T-cell (primary cell): ENCODE measurements at places on chromosomes 4 and X.

DNA sequence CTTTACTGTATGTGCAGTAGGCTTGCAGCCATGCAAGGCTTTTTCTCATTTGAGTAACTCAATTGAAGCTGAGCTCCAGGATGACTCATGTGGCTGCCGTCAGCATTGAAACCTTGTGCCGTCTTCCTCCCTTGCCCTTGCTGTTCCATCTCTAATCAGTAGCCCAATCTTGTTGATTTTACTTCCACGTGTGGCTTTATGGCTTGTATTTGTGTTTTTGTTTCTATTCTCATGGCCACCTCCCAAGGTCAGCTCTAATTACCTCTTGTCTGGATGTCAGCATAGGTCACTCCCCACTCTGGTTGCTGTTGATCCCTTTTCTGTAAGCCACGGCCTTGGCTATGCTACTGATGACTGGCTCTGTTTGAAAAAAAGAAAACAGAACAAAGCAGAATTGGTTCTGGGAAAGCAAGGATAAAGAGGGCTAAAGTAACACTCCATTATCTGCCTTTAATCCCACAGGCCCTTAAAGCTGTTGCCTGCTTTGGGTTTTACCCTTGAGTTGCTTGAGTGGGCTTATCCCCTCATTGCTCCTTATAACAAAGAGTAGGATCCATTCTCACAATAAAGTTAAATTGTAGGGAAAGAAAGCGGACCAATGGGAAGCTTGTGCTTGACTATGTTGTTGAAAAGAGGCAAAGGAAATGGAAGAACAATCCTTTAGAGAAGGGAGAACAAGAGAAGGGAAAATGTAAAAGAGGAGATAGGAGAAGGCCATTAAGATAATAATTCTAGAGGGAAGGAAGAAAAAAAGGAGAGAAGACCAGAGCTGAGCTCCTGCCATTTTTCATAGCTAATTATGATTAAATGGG, 173.9 kb upstream of the PGRMC2 start:
- no peak for DNase-seq
- no peaks in the 10 kb centered on the region for H3K27me3 ChIP-seq
- no peak overlapping the region for H3K27ac ChIP-seq
- H3K4me3 ChIP-seq = no peak overlapping the region
- H3K36me3 ChIP-seq = no peaks in the 10 kb centered on the region

GRCh38 chr4:30721185-30722091, 1.3 kb downstream of the PCDH7 start:
- H3K27me3 ChIP-seq = peaks cover 61% of the 10 kb centered on the region
- peaks cover 8% of the 10 kb centered on the region for H3K4me1 ChIP-seq
- H3K36me3 ChIP-seq = no peaks in the 10 kb centered on the region
- H3K27ac ChIP-seq = no peak overlapping the region
- H3K4me3 ChIP-seq = no peak overlapping the region
- DNase-seq = no peak

DNA sequence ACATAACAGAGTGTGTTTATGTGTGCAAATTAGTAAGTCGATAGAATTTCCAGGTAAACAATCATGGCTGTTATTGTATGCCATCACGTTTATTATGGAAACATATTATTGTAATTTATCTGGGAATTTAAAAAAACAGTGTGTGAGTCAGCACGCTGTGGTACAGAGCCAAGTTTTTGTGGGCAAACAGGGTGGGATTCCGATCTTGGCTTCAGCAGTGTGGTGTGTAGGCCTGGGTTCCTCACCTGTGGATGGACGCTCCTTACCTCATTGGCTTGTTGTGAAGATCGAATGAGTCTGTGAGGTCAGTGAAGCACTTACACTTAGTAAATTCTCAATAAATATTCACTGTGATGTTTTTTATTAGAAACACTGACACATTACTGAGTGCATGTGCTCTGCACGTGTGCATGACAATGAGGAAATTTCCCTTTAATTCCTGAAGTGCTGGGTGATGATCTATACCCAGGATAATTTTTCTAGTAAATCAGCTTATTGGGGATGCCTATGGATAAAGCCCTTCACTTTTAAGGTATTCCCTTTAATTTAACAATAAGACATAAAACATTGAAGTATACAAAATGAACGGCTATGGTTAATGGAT, 36.4 kb downstream of the SLIT2 start:
- no peaks in the 10 kb centered on the region for H3K36me3 ChIP-seq
- no peak overlapping the region for H3K4me3 ChIP-seq
- no peak for DNase-seq
- no peaks in the 10 kb centered on the region for H3K27me3 ChIP-seq
- H3K27ac ChIP-seq = no peak overlapping the region

GRCh38 chr4:56410247-56411062, 23.2 kb upstream of the AASDH start:
- peaks cover 12% of the 10 kb centered on the region for H3K36me3 ChIP-seq
- no peak overlapping the region for H3K4me3 ChIP-seq
- H3K27me3 ChIP-seq = no peaks in the 10 kb centered on the region
- no peak for DNase-seq
- no peak overlapping the region for H3K27ac ChIP-seq

GRCh38 chr4:2794486-2795299, 1.8 kb downstream of the SH3BP2 start:
- DNase-seq = no peak
- H3K4me1 ChIP-seq = peaks cover 29% of the 10 kb centered on the region
- no peaks in the 10 kb centered on the region for H3K27me3 ChIP-seq
- no peak overlapping the region for H3K27ac ChIP-seq

DNA sequence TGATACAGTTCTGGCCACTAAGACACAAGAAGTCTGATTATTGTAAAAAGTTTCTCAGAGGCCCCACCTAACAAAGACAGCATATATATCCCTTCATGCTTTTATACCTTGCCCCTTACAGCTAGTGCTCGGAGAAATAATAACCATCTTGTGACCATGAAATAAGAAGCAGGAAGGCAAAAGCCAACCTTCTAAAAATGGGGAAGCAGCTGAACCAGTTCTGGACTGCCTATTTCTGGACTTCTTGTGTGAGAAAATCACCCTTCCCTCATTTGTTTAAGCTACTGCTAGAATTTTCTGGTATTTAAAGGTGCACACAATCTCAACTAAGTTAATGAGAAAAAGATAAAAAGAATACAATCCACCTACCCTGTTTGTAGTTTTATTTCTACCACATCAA, 87.5 kb downstream of the CNOT6L start:
- H3K4me1 ChIP-seq = peaks cover 4% of the 10 kb centered on the region
- no peaks in the 10 kb centered on the region for H3K27me3 ChIP-seq
- DNase-seq = no peak
- H3K27ac ChIP-seq = no peak overlapping the region

DNA sequence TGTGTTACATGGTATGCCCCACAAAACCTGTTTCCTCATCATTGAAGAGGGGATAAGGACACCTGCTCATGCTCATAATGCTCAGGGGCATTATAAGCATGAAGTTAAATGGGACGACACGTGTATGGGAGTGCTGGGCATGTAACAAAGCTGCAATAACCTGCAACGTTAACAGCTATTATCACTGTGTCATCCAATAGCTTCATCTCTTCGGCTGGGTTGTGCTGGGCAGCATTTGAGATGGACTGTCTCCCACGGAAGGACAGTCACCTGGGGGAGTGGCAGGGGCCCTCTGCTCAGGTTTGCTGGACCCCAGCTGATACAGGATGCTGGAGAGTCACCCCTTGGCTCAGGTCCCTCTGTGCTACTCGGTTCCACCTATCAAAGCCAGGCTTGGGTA, 94.5 kb downstream of the NSUN7 start:
- H3K4me3 ChIP-seq = no peak overlapping the region
- DNase-seq = no peak
- H3K27me3 ChIP-seq = peaks cover 6% of the 10 kb centered on the region
- no peak overlapping the region for H3K27ac ChIP-seq
- H3K36me3 ChIP-seq = no peaks in the 10 kb centered on the region

DNA sequence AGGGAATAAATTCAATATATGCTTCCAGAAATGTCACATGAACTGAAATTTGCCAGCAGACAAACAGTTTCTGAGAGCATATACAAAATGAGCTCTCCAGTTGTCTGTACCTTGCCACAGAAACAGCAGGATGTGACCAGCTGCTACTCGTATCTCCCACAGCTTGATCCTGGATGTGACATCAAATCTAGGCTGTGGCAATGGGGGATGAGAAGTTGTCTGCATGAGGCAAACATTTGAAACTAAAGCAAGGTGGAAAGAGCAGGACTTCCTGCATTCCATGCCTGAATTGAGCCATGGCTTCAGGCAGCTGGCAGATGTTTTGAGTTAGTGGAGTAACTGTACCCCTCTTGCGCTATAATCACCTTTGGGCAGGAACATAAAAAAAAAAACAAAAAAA, 1724.0 kb downstream of the RPA4 start:
- H3K27me3 ChIP-seq = no peaks in the 10 kb centered on the region
- no peak for DNase-seq
- H3K36me3 ChIP-seq = no peaks in the 10 kb centered on the region
- no peaks in the 10 kb centered on the region for H3K4me1 ChIP-seq
- no peak overlapping the region for H3K27ac ChIP-seq

- DNase-seq = no peak
- no peaks in the 10 kb centered on the region for H3K27me3 ChIP-seq
- H3K4me3 ChIP-seq = no peak overlapping the region
- H3K36me3 ChIP-seq = no peaks in the 10 kb centered on the region
- H3K27ac ChIP-seq = no peak overlapping the region
- no peaks in the 10 kb centered on the region for H3K4me1 ChIP-seq
Measured at GRCh38 chr4:43766648-43767047, 682.0 kb downstream of the KCTD8 start.

- peaks cover 20% of the 10 kb centered on the region for H3K4me1 ChIP-seq
- H3K27ac ChIP-seq = no peak overlapping the region
- no peak for DNase-seq
- H3K27me3 ChIP-seq = peaks cover 8% of the 10 kb centered on the region
- no peaks in the 10 kb centered on the region for H3K36me3 ChIP-seq
Measured at GRCh38 chr4:89113415-89113814, 2.1 kb downstream of the TIGD2 start.

DNA sequence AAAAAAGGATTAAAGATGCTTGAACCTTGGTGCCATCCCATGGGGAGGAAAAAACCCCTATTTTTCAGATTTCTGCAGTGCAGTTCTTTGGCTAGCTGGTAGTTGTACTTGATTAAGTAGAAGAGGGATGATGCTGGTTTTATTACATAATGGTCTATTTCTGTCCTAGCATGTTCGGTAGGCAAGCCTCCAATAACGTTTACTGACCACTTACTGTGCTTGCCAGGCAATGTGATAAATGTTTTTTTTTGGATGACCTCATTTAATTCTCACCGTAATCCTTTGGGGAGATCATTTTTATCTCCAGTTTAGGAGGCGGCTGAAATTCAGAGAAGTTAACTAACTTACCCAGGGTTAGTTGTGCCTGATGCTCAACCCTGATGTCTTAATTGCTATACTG, 92.1 kb upstream of the RPA4 start:
- DNase-seq = no peak
- H3K27me3 ChIP-seq = no peaks in the 10 kb centered on the region
- H3K4me3 ChIP-seq = no peak overlapping the region
- no peaks in the 10 kb centered on the region for H3K4me1 ChIP-seq

GRCh38 chr4:176837169-176837895, 44.6 kb upstream of the VEGFC start:
- H3K4me1 ChIP-seq = no peaks in the 10 kb centered on the region
- H3K4me3 ChIP-seq = no peak overlapping the region
- DNase-seq = no peak
- no peaks in the 10 kb centered on the region for H3K36me3 ChIP-seq
- no peaks in the 10 kb centered on the region for H3K27me3 ChIP-seq

- no peak for DNase-seq
- no peaks in the 10 kb centered on the region for H3K4me1 ChIP-seq
- H3K27me3 ChIP-seq = no peaks in the 10 kb centered on the region
Measured at GRCh38 chrX:18410038-18410437, 15.4 kb upstream of the CDKL5 start.

- H3K27ac ChIP-seq = no peak overlapping the region
- no peak overlapping the region for H3K4me3 ChIP-seq
- H3K4me1 ChIP-seq = no peaks in the 10 kb centered on the region
- H3K36me3 ChIP-seq = peaks cover 7% of the 10 kb centered on the region
- no peak for DNase-seq
Measured at GRCh38 chr4:26687728-26688127, 103.8 kb downstream of the TBC1D19 start.

DNA sequence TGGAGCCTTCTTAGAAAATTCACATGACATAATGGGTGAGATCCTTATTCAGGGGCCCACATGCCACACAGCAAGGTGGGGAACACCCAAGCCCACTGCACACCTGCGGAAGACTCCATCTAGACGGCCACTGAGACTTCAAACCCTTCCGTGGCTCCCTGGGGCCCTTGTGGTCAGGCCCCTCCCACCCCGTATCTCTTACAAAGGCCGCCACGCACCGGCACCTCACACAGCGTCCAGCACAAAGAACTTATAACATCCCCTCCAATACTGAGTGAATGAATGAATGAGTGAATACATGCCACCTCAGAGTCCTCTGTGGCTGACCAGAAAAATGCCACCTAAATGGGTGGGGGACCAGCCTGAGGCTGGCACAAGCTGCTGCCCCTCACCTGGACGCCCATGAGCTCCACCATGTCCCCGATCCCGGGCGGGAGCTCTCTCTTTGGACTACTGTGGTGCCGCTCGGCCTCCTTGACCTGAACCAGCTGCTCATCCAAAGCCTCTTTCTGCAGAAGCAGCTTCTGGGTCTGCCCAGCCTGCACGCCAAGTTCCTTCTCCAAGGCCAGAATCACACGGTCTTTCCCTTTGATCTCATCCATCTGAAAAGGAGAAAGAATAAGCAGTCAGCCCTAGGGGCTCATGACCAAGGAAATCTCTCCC, 66.9 kb upstream of the C4orf50 start:
- H3K27me3 ChIP-seq = no peaks in the 10 kb centered on the region
- no peaks in the 10 kb centered on the region for H3K4me1 ChIP-seq
- H3K36me3 ChIP-seq = no peaks in the 10 kb centered on the region
- H3K27ac ChIP-seq = no peak overlapping the region

GRCh38 chr4:74260036-74260435, 48.2 kb upstream of the EPGN start:
- no peak overlapping the region for H3K4me3 ChIP-seq
- no peaks in the 10 kb centered on the region for H3K4me1 ChIP-seq
- no peaks in the 10 kb centered on the region for H3K27me3 ChIP-seq
- H3K27ac ChIP-seq = no peak overlapping the region

- DNase-seq = no peak
- H3K4me3 ChIP-seq = no peak overlapping the region
- H3K36me3 ChIP-seq = no peaks in the 10 kb centered on the region
- no peaks in the 10 kb centered on the region for H3K27me3 ChIP-seq
Measured at GRCh38 chr4:25485104-25485503, 108.0 kb downstream of the ANAPC4 start.

GRCh38 chr4:170769862-170770261, 680.1 kb upstream of the AADAT start:
- no peak overlapping the region for H3K27ac ChIP-seq
- no peak overlapping the region for H3K4me3 ChIP-seq
- no peaks in the 10 kb centered on the region for H3K36me3 ChIP-seq
- DNase-seq = no peak
- H3K27me3 ChIP-seq = no peaks in the 10 kb centered on the region
